ENCODE measurements at places on chromosomes 16 and 17.

- no peak for DNase-seq
Observed at GRCh38 chr17:35666967-35667532, 64.4 kb upstream of the RASL10B start.

GRCh38 chr17:4293572-4293971 lies 29.8 kb upstream of the ANKFY1 start:
- DNase-seq: no peak

- DNase-seq: no peak
Observed at GRCh38 chr17:29140051-29140621, 40.1 kb downstream of the MYO18A start.

GRCh38 chr17:79517827-79518584 lies 92.8 kb downstream of the RBFOX3 start:
- DNase-seq: no peak

DNA sequence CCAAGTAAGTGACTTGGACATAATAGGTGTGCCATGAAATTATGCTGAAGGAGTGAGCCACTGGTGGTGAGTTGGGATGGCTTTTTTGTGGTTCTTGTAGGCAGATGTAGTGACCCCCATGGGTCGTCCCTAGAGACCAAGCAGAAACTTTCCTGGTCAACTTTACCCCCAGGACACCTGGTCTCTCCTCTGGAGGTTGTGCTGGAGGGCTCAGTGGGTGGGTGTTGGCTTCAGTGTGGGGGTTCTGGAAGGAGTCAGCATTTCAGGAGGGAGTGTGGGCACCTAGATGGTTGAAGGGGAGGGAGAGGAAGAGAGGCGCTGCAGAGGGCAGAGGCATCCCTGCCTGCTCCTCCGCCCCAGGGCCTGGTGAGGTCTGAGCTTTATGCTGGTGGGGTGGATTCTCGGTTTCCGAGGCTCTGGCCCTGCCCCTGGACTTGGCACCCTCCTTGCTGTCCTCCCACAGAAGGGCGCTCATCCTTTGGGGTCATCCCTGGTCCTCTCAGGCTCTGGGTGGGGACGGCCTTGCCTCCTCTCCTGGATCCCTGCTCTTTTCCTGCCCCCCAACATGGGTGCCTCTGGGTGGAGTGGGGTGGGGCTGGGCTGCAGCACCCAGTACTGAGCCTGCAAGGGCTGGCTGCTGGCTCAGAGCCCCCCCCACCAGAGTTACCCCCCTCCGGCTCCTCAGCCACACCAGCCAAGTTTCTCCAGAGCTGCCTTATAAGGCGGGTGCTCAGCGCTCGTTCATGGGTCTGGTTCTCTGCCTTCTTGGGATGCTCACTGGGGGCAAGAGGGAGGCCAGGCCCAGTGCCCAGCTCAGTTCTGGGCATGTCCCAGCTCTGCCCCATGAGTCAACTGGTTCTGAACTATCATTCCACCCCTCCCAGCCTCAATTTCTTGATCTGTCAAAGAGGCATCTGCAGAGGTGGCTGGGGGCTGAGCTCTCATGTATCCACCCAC lies 266.8 kb downstream of the SEC14L1 start:
- DNase-seq: no peak

DNA sequence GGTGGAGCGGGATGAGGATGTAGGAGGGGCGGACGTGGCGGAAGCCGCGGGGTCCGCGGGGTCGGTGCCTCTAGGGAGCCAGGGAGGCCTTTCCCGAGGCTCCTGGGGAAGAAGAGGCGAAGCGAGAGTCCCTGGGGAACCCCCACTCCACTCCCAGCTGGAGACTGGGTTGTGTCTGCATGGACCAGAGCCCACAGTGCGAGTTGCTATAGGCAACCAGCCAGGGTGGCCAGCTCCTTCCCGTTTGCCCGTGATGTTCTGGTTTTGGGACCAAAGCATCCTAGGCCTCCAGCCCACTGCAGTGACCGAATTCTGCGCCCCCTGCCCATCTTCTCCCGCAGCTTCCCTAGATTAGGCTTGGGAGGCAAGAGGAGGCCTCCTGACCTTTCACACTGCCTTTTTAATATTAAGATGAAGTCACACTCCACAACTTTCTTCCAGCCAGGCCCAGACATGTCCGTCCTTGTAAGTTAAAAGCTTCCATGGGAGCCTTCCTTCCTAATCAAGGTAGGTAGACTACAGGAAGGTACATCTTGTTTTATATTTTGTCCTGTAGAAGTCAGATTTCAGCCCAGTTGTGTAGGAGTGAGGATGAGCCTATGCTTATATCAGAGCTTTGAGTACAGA lies 469 bp downstream of the AMZ2 start:
- no peak for DNase-seq

DNA sequence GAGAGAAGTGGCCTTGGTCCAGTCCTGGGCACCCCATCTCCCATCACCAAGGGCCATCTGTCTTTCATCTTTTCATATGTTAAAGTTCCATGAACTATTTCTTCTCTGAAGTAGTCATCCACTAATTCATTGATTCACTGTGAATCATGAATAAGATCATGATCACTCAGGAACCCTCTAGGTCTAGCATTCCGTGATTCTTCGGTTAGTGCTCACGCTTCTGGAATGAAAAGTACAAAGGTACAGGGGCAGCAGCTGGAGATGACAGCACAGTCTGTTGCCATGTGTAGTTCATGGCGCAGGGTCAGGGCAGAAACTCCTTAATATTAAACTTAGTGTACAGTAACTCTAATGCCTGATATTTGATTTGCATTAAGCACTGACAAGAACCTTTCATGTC lies 127.1 kb downstream of the CDH13 start:
- DNase-seq: no peak

DNA sequence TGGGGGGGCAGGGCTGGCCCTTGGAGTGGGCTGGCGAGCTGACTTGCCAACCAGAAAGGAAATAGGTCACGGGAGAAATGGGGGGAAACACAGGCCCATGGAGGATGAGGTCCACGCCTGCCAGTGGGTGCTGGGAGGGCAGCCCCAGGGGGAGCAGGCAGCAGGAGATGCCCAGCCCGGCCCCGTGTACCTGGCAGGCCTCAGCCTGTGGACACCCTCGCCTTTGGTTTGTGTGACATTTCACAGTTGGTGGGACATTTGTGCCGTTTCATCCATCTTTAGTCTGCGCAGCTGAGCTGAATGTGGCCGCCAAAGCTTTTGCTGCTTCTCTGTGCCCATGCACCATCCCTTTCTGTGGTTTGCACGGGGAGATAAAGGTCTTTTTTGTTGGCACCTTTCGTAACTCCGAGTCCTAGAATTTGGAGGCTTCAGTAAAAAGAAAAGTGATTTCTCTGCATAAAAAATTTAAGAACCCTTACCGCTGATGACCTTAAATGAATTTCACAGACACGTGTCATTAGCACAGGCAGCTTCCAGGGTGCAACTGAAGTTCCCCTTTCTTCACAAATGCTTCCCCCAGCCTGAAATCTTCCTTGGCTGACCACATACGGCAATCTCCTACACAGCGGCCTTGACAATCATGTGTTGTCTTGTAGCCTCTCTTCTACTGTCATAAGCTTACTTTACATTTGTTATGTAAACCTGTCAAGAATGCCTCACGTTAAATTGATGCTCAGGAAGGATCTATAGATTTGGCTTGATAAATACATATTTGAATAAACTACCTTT lies 193.6 kb downstream of the RPTOR start:
- DNase-seq: no peak

DNA sequence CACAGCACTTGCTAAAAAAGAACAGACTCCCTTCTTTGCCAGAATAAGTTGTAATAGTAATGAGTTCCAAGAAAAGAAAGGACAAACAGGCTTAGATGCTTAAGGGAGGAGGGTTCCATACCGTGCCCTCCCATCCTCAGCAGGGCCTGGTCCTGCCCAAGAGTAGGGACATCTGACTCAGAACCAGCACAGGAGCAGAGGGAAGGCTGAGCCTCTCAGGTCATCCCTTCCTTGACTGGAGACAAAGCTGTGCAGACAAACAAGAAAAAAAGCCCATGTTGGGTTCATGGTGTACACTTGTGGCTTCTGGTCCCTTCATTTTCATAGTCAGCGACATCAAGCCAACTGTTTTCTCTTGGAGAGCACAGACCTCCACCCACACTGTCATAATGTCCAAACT lies 44.2 kb upstream of the NDRG4 start:
- DNase-seq: no peak

- DNase-seq: no peak
Observed at GRCh38 chr17:19717411-19717908, 1.1 kb upstream of the SLC47A2 start.

- DNase-seq: no peak
Observed at GRCh38 chr17:81402981-81403467, 7.8 kb downstream of the BAHCC1 start.

- DNase-seq: no peak
Observed at GRCh38 chr16:80604600-80605355, 64.0 kb downstream of the DYNLRB2 start.

- DNase-seq: no peak
Observed at GRCh38 chr16:23952128-23952970, 116.6 kb downstream of the PRKCB start.

- no peak for DNase-seq
Observed at GRCh38 chr16:12685806-12686205, 117.9 kb downstream of the CPPED1 start.

GRCh38 chr16:10076037-10076436 lies 106.2 kb downstream of the GRIN2A start:
- DNase-seq: no peak

DNA sequence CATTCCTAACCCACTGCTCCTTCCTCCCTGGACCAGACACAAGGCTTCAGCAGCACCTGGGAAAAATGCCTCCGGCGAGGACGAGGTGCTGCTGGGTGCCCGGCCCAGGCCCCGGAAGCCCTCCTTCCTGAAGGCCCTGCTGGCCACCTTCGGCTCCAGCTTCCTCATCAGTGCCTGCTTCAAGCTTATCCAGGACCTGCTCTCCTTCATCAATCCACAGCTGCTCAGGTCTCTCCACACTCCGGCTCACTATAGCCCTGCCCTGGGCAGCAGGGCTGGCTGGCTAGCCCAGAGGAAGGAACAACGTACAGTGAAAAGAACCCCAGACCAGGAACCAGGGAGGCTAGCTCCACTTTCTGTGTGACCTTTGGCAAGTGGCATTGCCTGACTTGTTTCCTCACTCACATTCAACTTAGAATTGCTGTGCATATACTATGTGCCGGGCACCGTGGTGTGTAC lies 26.2 kb downstream of the ABCC3 start:
- DNase-seq: no peak

- no peak for DNase-seq
Observed at GRCh38 chr17:57166803-57167202, 81.8 kb downstream of the AKAP1 start.

DNA sequence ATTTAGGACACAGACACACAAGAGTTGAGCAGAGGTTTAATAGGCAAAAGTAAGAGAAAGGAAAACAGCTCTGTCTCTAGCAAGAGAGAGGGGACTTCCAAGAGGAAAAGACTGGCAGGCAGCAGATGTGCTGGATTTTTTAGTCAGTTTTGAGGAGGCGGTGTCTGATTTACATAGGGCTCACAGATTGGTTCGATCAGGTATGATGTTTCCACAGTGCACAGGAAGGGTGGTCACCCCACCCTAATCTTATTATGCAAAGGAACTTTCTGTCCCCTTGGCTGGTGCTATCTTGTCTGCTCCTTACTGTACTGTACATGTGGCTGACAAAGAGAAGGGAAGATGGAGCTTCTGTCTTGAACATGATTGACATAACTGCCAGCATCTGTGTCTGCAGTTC lies 25.3 kb downstream of the BFAR start:
- DNase-seq: no peak

- DNase-seq: no peak
Observed at GRCh38 chr17:49635121-49635520, 42.8 kb downstream of the SPOP start.

GRCh38 chr17:81398832-81399411 lies 3.7 kb downstream of the BAHCC1 start:
- no peak for DNase-seq

- no peak for DNase-seq
Observed at GRCh38 chr17:74235040-74235581, 21.7 kb downstream of the TTYH2 start.

GRCh38 chr17:81665205-81666091 lies 957 bp downstream of the OXLD1 start:
- DNase-seq: no peak

- no peak for DNase-seq
Observed at GRCh38 chr17:81556863-81557262, 4.7 kb upstream of the FAAP100 start.

DNA sequence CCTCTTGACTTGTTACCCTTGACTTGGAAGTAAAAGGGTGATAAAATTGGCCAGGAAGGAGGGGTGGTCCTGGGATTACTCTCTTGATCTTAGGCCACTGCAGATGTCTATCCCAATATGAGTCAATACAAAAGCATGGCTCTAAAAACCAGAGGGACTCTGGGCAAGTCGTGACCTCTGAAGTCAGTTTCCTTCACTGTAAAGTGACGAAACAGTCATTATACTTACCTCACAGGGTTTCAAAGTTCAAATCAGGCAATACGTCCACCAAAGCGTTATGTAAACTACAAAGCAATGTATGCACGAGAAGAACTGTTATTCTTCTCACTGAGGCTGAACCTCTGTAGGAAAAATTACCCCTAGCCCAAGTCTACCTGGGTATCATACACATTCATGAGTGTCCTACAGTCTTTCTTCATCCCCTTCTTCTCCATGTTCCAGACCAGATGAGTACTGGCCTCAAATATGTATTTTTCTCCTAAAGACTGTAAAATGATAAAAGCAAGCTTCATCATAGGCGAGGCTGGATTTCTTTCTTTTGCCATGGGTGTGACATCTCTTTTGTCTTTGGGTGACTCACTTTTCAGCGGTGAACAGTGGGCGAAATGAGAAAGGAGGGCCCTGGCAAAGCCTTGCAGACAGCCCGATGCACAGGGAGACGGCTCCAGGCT lies 34.5 kb upstream of the CLEC18B start:
- no peak for DNase-seq

GRCh38 chr16:22312897-22313781 lies 15.9 kb downstream of the POLR3E start:
- DNase-seq: no peak

DNA sequence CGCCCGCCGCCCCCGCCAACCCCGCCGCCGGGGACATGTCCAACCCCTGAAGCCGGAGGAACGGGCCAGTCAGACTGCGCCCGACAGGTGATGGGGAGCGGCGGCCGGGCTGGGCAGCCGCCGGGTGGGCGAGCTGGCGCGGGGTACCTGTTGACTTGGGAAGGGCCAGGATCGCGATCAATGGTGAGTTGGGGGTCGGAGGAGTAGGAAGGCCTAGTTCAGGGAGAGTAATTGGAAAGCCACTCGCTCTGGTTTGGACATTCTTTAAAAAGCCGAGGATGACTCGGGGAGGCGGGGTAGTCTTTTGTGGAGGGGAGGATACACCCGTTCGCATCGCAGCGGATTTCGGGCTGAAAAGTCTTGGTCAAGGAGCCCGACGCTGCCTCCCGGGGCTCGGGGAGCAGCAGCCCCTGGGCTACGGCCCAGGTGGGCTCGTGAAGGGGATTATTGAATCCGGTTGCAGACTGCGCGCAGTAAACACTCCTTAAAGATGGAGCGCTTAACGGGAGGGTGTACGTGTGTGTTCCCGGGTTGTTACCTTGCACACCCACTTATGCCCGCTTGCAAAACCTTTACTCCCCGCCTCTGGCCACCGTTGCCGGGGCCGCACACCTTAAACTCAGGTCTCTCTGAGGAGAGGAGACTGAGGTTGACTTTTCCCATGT lies 123.8 kb downstream of the GOSR1 start:
- no peak for DNase-seq

GRCh38 chr17:79188048-79188447 lies 113.4 kb downstream of the ENGASE start:
- DNase-seq: peak; percentile 37

GRCh38 chr16:27381974-27382855 lies 19.8 kb upstream of the IL21R start:
- no peak for DNase-seq

Measured in progenitor cell of endocrine pancreas (in vitro differentiated cells).